ENCODE measurements at places on chromosomes 4 and X.

- DNase-seq, result no peak
Observed at GRCh38 chr4:6331018-6331417, 61.4 kb downstream of the WFS1 start.

DNA sequence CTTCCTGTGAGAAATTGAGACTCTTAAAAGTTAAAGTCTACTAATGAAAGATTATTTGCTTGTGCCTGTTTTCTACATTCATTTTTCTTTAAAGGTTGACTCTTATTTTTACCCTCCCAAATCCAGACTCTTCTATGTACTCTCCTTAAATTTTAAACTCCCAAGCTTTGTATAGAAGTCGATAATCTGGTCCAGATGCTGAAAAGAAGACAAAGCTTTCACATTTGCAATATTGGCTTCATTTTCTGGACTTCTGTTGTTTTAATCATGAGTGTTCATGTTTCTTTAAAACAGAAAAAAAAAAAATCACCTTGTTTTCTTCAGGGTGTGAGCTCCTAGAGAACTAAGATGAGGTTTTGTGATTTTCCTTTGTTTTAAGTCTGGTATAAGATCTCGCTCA, 53.2 kb upstream of the TBC1D14 start:
- DNase-seq, result no peak

- no peak for DNase-seq
Observed at GRCh38 chr4:38979081-38979480, 53.1 kb downstream of the TMEM156 start.

- DNase-seq, result no peak
Observed at GRCh38 chr4:172844556-172844955, 324.1 kb upstream of the GALNT7 start.

DNA sequence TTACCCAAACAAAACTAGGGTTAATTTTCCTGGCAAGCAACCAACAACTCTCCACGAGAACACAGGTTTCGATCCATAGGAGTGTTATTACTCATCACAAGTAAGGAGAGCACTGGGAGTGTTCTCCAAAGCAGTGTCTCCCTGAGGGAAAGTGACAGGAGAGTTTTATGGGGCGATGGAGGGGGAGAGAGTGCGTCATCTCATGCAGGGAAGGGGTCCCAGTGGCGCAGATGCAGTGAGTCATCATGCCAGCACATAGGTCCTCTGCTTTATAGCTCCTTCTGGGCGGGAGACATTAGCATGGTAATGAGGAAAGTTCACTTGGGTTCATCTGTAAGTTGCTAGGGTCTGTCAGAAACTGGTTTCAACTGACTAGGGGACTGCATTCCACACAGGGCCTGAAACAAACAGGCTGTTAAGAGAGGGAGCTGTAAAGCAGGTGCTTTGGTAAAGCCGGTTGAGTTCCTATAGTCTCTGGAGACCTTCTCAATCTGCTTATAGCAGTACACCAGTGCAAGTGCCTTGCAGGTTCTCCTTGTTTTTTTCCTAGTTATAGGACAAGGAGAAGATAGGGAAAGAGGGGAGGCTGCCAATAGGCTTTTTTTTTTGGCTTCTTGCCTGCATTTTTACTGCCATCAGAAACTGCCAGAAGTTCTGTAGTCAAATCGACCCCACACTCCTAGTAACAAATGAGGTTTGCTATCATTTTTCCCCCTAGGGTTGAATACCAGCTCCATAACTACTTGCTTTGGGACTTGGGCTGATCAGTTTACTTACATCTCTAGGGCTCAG, 12.8 kb upstream of the BOD1L1 start:
- no peak for DNase-seq
